ENCODE measurements at places on chromosomes 7 and 10.
A peak's percentile ranks its signal among the peaks of the same experiment; 100 is the strongest.

GRCh38 chr7:142745745-142746144, 3.5 kb upstream of the PRSS1 start:
- DNase-seq = no peak

- no peak for DNase-seq
Measured at GRCh38 chr10:111338035-111338434, 261.2 kb downstream of the ADRA2A start.

GRCh38 chr7:29285444-29285793, 90.8 kb downstream of the CHN2 start:
- DNase-seq = peak; percentile 75

DNA sequence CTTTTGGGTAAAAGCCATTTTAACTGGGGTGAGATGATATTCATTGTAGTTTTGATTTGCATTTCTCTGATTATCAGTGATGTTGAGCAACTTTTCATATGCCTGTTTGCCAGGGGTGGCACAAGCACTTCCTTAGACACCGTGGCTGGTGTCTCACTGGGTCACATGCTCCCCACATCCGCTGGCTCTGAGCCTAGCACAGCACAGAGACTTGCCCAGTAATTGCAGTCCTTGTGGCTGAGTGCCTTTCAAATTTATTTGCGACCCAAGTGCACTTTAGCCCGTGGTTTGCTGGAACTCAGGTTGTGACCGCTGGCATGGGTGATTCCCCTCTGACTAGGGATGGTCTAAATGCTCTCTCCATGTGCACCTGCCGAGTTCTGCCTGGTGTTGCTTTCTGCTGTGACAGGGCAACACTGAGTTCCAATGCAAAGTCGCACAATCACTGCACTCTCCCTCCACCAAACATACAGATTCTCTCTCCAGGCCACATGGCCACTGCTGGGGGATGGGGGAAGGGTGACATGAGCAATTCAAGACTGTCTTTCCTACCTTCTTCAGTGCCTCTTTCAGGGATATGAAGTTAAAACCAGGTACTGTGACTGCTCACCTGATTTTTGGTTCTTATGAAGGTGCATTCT, 66.5 kb downstream of the ZNF277 start:
- DNase-seq = no peak

DNA sequence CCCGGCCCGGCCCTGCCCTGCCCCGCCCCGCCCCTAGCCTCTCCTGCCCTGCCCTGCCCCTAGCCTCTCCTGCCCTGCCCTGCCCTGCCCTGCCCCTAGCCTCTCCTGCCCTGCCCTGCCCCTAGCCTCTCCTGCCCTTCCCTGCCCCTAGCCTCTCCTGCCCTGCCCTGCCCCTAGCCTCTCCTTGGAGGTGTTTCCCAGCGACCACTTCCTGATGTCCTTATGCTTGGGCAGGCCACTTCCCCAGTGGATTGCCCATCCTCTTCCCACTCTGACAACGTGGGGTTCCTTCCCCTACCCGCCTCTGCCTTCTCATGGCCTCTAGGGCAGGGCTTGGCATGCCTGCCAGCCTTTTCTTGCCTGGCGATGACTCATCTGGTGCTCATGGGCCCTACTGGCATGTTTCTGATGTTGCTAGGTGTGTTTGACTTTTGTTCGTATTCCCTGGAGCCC, 21.2 kb downstream of the PRXL2A start:
- no peak for DNase-seq

GRCh38 chr10:47415520-47416304, 31.6 kb upstream of the ZNF488 start:
- DNase-seq = no peak

- no peak for DNase-seq
Measured at GRCh38 chr7:23212395-23212794, 30.5 kb downstream of the NUP42 start.

DNA sequence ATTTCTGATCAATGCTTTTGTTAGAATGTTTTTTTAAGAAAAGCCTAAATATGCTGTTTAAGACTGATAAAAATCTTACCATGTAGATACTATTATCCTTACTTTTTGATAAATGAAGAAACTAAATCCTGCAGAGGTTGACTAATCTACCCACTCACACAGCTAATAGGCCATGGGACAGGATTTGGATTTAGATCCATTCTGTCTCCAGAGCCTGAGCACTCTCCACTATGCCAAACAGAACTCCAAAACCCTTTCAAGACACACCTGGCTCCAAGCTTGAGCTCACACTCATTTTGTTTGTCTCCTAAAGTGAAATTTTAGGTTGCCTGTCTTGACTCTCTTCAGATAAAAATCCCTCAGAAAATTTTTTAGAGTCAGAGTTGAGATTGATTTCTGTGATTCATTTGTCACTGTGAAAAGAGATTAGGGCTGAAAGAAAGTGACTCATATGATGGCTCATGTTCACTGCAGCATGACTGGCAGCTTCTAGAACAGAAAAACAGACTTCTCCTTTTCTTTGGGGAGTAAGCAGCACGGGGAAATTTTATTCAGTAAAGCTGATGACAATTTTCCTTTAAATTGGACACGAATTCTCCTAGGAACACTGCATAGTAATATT, 132.3 kb upstream of the POT1 start:
- DNase-seq = no peak

DNA sequence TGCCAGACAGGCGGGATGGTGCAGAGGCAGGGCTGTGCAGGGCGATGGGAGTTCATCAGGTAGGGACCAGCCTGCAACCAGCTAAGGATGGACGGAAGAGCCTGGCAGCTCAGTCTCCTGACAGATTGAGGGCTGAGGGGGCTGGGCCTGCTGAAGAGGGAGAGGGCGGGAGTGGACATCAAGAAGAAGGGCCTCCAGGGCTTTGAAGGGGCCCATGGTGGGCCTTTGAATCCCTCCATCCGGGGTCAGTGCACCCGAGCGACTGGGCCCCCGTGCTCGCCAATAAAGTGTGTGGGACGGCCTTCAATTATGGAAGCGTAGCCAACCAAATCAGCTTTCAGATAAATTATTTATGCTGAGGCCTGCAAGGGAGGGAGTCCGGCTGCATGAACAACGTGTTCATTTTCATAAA, 431.2 kb downstream of the RPS24 start:
- no peak for DNase-seq

DNA sequence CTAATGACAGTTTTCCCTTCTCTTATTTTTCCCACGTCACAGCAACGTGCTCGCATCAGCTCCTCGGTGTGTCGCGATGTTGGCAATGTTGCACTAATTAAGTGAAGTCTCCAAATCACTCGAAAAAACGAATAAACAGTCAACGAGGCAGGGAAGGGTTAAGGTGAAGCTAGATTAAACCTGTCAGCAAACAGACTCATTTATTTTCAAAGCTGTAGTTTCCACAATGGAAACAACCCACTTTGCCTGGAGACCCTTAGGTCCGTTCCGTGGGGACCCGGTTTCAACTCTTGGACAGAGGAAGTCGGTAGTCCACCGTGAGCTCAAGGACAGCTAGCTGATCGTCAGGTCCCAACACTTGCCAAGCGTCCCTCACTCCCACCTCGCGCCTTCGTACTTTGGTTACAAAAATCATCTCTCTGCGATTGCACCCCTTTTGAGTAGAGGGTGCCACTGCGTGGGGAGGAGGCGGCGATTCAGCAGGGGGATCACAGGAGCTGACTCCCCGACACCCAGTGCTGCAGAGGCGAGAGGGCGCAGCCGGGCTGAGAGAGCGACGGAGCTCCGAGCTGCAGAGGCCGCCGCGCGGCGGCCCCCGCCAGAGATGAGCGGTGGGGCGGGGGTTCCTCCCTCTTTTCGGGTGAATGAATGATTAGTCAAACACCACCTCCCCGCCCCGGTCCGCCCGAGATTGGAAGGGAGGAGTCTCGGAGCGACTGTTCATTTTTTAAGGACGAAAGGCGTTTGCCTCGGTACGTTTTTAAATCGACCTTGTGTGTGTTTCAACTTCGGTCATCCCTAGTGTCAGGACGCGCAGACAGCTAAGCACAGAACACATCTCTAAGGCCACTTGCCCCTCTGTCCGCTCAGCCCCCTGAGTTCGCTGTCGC, 1.3 kb upstream of the BMPER start:
- peak; percentile 41 for DNase-seq

GRCh38 chr7:94240902-94241301, 153.8 kb upstream of the COL1A2 start:
- DNase-seq = no peak

GRCh38 chr10:108443636-108444035, 1279.1 kb upstream of the SORCS1 start:
- DNase-seq = no peak

- DNase-seq = peak; percentile 80
Measured at GRCh38 chr10:62527019-62527827, 153.1 kb downstream of the ZNF365 start.

- peak; percentile 26 for DNase-seq
Measured at GRCh38 chr10:21888959-21889358, 114.6 kb downstream of the DNAJC1 start.

GRCh38 chr7:66748791-66749190, 8.3 kb downstream of the RABGEF1 start:
- DNase-seq = no peak

GRCh38 chr7:31695859-31696614, 9.0 kb downstream of the PPP1R17 start:
- DNase-seq = no peak

GRCh38 chr10:115063701-115064658, 29.2 kb upstream of the ATRNL1 start:
- no peak for DNase-seq

GRCh38 chr10:63346015-63346441, 119.7 kb downstream of the JMJD1C start:
- DNase-seq = no peak

DNA sequence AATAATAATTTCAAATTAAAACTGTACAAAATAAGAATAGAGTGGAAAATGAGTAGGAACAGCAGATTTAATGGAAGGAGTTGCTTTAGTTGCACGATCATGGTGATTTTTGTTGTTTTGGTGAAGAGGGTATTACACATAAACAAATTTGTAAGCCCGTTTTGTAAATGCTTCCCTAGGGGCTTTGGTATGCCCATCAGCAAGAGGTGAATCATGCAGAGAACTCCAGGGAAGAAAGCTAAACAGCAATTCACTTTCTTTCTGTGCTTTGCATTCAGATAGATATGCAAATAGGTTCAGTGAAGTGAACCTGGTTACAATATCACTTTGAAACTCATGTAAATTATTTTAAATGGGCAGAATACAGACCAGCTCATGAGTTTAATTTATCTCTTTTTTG, 422.2 kb upstream of the MTPN start:
- DNase-seq = no peak

GRCh38 chr10:44991571-44991970, 9.2 kb upstream of the ZNF22 start:
- DNase-seq = no peak

GRCh38 chr10:119691726-119692125, 34.1 kb upstream of the INPP5F start:
- DNase-seq = no peak

- no peak for DNase-seq
Measured at GRCh38 chr7:79420464-79420863, 33.0 kb downstream of the MAGI2 start.

DNA sequence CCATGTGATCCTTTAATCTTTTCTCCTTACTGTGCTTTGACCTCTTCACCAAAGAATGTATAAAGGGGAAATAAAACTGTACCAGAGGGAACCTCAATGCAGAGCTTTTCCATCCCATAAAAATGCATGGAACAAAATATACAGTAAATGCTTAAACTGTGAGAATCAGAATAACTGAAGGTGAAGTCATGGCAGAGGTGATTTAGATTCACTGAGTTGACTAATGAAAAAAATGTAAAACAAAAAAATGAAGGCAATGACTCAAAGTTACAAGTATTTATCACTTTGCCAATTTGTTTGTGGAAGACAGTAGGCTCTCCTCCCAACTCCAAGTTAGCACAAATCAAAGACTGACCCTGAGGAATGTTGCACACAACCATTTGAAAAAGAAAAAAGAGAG, 1331.6 kb upstream of the SORCS1 start:
- DNase-seq = no peak

DNA sequence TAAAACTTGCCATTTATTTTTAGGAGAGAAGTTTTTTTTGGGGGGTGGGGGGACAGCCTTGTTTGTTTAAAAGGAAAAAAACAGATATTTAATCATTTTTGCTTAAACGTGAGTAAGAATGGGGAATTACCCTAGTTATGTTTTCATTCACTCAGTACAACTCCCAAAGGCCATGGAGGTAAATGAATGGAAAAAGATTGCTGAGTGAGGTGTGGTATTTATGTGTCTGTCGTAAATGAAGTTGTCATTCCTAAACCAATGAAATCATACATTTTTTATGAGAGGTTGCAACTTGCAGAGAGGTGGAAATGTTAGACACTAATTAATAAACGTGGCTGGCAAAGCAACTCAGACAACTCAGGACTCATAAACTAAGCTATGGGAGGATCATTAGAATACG, 218.1 kb downstream of the CELF2 start:
- no peak for DNase-seq

DNA sequence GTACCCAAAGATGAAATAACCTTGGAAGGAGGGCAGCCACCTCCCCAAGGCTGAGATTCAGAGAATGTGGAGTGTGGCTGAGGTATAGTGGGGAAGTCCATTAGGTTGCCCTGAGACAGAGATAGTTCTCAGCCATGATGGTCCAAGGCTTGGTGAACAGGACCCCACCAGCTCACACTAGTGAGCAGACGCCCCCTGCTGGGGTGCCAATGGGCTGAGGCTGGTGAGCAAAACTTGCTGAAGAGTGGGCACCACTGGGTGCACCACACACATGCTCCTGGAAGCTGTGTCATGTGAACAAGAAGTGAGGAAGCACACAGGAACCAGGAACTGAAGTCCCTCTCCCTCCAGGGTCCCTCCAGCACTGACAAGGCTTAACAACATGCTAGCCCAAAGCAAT, 8.9 kb downstream of the FBXL13 start:
- peak; percentile 86 for DNase-seq

DNA sequence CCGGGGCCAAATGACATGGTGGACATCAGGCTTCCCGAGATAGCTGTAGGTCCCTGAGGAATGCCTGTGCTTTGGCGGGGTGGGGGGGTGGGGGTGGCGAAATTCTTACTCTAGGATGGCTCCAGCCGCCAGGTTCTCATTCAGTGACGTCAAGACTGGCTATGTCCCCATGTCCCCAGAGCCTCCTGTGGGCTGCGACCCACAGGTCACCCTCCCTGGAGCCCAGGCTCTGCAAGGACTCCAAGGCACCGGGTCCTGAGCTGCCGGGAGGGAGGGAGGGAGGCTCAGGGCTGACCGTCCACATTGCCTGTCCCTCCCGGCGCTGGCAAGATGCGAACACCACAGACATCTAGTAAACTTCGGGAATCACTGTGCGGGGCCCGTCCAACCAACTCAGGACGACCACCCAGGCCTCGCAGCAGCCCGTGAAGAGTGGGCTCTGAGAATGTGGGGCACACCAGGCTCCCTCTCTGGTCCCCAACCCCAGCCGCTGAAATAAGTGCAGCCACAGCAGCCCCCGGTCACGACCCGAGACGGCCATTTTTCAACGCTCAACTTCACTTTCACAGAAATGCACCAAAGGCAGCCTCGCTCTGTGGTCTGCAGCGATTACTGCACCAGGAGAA, 12.6 kb downstream of the GPR146 start:
- DNase-seq = no peak

GRCh38 chr7:42765931-42766330, 145.9 kb downstream of the C7orf25 start:
- no peak for DNase-seq

GRCh38 chr10:132326344-132326889, 5.6 kb upstream of the LRRC27 start:
- DNase-seq = no peak

- DNase-seq = no peak
Measured at GRCh38 chr10:62619413-62619738, 185.1 kb upstream of the ADO start.

- no peak for DNase-seq
Measured at GRCh38 chr10:70733051-70733450, 52.1 kb downstream of the TBATA start.

GRCh38 chr10:7866176-7866575, 47.9 kb downstream of the TAF3 start:
- no peak for DNase-seq

- peak; percentile 78 for DNase-seq
Measured at GRCh38 chr7:37346761-37347160, 101.9 kb downstream of the ELMO1 start.
